SK-N-DZ (cell line): ENCODE measurements at places on chromosomes 2 and 18.

DNA sequence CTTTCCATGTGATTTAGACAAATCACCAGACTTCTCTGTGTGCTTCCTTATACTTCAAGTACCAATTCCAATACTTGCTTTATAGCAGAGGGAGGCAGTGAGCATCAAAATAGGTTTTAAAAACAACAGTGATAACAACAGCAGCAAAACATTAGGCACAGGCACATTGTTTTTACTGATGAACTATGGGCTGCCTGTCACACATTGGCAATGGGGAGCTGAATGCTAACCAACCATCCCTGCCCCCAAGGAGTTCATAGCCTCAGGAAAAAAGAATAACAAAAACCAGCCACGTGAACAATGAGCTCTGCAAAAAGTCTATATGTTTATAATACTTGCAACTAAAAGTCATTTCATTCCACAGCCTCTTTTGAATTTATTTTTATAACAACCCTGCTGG is 287.9 kb upstream of the TRIB2 start:
- DNase-seq: no peak

DNA sequence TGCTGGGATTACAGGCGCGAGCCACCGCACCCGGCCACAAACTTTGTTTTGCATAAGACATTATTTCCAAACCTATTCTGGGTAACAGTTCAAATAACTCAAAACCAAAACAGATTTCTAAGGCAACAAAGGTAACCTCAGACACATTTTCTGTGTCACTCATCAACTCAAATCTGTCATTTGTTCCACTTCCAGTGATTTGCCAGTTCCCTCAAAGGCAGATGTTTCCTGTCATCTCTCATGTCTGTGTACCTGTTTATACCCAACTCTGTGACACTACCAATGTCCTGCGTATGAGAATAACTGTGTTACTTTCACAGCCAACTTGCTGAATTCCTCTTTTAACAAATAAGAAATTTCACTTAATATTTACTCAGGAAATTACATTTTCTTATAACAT is 54.4 kb downstream of the SCN3A start:
- DNase-seq: no peak

- no peak for DNase-seq
Observed at GRCh38 chr2:240881913-240882312, 13.3 kb downstream of the AGXT start.

DNA sequence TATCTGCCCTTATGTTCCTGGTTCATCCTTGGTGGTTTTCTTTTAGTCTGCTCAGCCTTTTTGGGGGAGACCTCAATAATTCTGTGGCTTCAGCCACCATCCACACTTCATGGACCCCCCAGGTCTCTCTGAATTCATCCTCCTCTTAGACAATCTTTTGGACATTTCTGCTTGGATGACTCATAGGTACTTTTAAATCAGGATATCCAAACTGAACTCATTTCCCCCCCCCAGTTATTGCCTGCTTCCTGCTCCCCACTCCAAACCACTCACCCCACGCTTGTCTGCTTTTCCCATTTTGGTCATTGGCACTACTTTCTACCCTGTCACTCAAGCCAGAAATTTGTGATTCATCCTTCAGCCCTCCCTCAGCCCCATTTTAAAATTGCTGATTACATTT is 78.5 kb downstream of the TANC1 start:
- no peak for DNase-seq
